T-helper 2 cell treated with Interferon-gamma antibody and Interleukin-4, amounts not matched to agents 5 μg/mL and 100 μg/mL, for 36 hours (primary cell): ENCODE measurements at places on chromosomes 2 and 18.
A peak's percentile ranks its signal among the peaks of the same experiment; 100 is the strongest.

- DNase-seq: no peak
Observed at GRCh38 chr2:165791421-165792103, 2.5 kb downstream of the GALNT3 start.

DNA sequence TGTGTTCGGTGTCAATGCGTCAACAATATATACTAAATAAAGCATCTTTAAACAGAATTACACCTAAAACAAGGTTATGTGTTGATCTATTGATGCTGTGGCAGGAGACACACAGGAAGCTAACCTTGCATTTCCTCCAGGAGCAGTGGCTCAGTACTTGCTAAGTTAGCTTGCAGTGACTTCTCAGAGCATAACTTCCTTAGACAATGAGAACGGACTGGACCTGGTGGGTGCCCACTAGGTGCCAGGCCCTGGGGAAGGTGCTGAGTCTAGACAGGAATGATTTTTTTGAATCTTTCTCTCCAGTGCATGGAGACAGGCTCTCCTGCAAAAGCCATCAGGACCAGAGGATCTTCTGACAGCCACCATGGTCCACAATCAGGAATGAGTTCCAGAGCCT is 73.8 kb upstream of the MGAT4A start:
- DNase-seq: no peak

GRCh38 chr2:178513876-178514275 is 33.6 kb downstream of the PLEKHA3 start:
- no peak for DNase-seq

- DNase-seq: no peak
Observed at GRCh38 chr2:232800166-232800565, 23.8 kb upstream of the KCNJ13 start.

DNA sequence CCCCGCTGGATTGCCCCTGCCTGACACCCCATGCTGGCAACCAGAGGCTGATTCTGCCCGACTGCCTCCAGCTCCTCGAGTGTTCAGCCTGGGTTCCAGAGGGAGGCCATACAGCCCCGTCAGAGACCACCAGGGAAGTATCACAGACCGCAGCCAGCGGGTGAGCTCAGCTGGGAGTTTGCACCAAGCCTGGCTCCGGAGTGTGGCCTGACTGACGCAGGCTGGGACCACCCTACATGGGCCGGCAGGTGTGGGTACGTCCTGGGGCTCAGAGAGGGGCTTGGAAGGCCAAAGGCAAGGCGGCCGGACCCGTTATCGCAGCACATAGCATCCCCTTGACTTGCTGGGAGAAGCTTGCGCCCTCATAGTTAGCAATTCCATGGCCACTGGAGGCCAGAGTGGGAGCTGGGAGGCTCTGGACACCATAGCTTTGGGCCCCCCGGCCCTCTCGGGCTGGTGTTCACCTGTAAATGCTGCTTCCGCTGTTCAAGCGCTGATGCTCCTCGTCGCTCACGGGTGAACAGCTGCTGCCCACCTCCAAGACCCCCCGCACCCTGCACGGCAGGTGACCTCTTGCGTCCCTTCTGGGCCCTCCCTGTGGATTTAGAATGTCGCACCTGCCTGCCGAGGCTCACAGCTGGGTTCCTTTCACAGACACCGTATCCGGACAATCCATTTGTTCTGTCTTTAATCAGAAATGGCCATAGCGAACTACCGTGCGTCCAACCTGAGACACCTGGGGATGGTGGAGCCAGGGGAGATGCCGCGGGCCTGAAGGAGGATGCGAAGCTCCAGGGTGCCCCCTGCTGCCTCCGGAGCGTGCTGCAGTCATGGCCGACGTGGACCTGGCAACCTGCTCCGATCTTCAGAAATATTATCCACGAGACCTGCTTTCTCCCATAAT is 31.2 kb upstream of the SLC66A3 start:
- peak; percentile 39 for DNase-seq

- DNase-seq: no peak
Observed at GRCh38 chr18:74255131-74255616, 36.6 kb downstream of the CYB5A start.

DNA sequence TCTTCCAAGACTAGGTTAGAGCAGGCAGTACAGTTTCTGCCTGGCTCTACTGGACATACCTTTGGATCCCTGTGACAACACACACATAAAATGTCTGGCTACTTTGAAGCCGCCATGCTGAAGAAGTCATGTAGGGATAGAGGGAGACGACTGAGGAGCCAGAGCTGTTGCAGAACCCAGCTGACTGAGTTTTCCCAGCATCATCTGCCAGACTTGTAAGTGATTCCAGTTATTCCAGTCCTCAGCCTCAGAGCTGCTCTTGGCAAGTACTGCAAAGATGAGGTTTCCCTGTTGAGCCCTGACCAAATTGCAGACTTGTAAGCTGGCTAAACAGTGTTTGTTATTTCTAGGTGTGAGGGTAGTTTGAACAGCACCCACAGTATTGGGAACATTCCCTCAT is 31.5 kb upstream of the TSPYL6 start:
- DNase-seq: no peak

DNA sequence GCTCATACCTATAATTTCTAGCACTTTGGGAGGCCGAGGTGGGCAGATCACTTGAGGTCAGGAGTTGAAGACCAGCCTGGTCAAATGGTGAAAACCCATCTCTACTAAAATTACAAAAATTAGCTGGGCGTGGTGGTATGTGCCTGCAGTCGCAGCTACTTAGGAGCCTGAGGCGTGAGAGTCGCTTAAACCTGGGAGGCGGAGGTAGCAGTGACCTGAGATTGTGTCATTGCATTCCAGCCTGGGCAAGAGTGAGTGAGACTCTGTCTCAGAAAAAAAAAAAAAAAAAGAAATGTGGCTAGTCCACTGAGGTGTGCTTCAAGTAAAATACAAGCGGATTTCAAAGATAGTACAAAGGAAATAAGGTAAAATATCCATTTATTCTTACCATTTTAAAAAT is 46.2 kb downstream of the RBKS start:
- DNase-seq: no peak

GRCh38 chr2:20868377-20868776 is 45.5 kb upstream of the LDAH start:
- DNase-seq: peak; percentile 78

DNA sequence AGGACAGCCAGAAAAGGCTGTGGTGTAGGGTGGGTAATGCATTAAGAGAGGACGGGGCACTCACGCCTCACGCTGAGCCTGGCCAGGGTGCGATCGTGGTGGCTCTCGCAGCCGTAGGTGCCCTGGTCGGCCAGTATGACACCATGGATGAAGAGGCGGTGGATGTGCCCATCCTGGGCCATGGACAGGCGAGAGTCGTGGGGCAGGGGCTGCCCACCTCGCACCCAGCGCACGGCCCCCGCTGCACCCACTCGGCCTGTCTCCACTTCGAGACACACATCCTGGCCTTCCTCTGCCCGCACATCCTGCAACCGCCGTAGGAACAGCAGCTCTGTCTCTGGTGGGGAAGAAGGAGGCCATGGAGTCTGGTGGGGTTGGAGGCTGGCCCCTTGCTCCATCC is 12.1 kb downstream of the TMEM198 start:
- DNase-seq: no peak

DNA sequence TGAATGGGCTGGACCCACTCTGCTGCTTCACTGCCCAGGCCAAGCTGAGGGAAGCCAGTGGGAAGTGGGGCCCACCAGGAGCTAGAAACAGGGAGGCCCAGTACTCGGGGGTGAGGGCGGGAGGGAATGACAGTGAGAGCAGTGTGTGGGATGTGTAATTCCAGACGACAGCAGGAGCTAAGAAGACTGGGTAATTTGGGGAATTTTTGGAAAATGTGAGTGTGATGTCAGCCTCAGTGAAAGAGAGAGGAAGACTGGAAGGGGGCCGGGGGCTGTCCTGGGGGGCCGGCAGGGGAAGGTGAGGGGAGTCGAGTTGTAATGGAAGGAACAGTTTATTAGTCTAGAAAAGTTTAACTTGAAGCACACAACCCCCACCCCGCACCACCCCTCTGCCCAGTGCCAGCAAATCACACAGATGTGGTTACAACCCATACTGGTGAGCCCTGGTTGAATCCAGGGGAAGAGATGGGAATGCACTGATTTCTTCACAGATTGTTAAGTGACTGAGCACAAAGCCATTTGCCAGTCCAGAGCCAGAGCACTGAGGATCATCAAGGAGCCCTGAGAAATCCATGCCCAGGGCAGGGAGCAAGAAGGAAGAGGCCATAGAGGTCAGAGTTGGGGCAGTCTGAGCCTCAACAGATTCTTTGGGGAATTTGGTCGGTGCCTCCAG is 76.7 kb upstream of the PKDCC start:
- DNase-seq: no peak

- DNase-seq: no peak
Observed at GRCh38 chr2:133787207-133787606, 218.9 kb upstream of the NCKAP5 start.

DNA sequence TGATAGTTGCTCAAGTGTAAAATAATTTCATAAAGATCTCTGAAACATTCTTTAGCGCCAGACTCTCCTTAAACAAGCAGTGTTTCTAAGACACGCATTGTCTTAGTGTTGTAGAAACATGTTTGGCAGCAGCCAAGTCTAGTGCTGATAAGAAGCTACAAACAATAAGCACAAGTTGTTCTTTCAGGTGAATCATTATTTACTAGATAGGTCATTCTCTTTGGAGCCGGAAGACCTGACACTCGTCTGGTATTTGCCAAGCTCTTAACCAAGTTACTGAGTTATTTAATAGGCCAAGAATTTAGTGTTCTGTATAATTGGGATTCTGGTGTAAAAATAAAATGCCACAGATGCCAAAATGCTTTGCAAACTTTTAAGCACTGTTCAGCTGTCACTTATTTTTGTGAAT is 852.1 kb downstream of the CPS1 start:
- DNase-seq: no peak

GRCh38 chr2:236376566-236377244 is 112.5 kb upstream of the ASB18 start:
- DNase-seq: no peak

GRCh38 chr18:45764000-45764686 is 40.2 kb downstream of the SLC14A1 start:
- DNase-seq: no peak

DNA sequence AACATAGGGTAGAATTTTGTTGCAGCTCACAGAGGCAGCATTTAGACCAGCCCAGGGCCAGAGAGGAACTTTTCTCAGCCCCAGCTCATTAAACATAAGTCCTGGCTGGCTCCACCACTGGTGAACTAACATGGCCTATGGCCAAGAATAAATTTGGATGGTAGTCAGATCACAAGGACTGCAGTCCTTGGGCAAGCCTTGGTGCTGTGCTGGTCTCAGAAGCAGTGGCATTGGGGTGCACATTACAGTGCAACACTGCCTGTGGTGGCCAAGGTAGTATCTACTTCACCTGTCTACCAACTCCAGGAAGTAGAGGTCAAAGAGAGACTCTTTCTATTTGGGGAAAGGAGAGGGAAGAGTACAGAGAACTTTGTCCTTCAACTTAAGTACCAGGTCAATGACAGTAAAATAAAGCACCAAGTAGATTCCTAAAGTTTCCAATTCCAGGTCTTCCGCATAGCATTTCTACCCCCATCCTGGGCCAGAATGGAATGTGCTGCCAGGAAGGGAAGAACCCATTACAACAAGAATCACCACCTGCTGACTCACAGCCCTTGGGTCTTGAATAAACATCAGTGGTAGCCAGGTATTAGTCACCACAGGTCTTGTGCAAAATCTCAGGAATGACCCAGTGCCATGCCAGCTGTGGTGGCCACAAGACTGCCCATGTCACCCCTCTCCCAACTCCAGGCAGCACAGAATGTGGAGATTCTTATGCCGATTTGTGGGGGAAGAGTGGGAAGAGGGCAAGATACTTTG is 155.4 kb upstream of the FSIP2 start:
- DNase-seq: no peak

DNA sequence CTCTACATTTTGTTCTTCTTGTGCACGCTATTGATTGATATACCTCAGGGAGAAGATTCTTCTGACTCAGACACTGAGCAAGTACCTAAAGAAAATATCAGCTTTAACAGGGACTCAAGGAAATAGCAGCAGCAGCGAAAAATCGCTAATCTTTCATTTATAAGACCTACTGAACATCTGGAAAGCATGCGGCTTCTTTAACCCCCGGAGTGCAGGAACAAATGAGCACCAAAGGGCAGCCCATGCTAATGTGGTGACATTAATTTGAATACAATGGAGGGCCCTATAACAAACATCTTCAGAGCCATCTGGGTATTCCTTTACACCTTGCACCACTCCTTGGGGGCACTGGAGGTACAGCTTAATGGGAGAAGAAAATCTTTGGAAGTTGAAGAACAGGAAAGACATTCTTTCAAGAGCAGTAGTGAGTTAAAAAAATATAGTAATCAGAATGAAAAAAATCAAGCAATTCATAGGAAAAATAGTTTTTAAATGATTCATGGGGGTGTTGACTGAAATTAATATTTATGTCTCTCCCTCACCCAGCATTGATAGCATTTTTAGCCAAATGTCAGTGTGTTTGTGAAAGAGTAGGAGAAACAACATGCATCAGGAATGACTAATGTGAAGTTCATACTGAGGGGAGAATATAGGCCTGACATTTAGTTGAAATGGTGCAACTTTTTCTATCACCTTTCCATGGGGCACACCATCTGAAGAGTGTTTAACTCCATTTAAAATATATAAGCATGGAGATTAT is 281.7 kb downstream of the HRH4 start:
- no peak for DNase-seq

- no peak for DNase-seq
Observed at GRCh38 chr2:104049981-104050380, 803.9 kb upstream of the POU3F3 start.

DNA sequence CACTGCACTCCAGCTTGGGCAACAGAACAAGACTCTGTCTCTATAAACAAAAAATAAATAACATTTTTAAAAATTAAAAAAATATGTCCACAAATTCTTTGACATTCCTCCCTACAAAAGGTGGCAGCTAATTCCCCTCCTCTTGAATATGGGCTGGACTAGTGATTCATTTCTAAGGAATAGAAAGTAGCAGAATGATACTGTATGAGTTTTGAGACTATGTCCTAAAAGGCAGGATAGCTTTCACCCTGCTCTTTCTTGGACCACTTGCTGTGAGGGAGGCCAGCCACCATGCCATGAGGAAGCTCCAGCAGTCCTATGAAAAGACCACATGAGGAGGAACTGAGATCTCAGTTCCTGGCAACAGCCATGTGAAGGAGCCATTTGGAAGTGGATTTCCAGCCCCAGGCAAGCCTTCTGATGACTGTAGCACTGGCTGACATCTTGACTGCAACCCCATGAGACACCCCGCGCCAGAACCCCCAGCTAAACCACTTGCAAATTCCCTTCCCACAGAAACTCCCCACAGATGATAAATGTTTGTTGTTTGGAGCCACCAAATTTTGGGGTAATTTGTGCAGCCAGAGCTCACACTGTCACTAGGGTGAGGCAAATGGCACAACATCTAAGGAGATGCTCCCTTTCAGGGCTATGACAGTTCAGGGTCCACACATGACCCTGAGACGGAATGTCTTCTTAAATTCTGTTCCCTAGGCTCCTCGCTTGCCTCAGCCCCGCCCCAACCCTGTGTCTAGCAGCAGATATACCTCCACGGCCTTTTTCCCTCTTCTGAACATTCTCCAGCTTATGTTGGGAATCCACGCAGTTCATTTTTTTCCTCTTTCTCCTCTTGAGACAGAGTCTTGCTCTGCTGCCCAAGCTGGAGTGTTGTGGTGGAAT is 17.1 kb upstream of the ATOH8 start:
- no peak for DNase-seq
